ENCODE measurements at places on chromosomes 4 and X.

- no peak for DNase-seq
Measured at GRCh38 chr4:146643812-146644401, 5.2 kb downstream of the POU4F2 start.

GRCh38 chr4:14237911-14238310, 610.4 kb upstream of the BOD1L1 start:
- DNase-seq = no peak

- DNase-seq = no peak
Measured at GRCh38 chr4:83115000-83115399, 471 bp upstream of the PLAC8 start.

GRCh38 chrX:85963736-85964135, 83.6 kb downstream of the CHM start:
- no peak for DNase-seq

DNA sequence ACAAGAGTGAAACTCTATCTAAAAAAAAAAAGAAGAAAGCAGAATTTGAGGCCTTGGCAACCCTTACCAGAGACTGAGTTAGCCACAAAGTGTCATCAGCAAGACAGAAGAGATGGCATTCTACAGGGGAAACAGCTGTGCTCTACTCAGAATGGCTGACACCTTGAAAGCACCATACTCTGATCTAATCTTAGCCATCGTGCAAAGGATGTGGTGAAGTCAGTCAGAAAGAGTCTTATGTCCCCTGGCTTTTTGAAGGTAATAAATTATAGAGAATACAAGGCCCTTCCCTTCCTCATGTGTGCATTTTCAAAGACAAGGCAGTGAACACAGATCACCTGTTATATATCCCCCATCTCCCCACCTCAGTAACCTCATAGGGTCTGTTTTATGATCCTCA, 13.2 kb downstream of the CLNK start:
- DNase-seq = peak; percentile 48

- no peak for DNase-seq
Measured at GRCh38 chrX:13938829-13939530, 90.7 kb downstream of the GEMIN8 start.
